Activated CD8-positive, alpha-beta T cell treated with anti-CD3 and anti-CD28 coated beads, Interleukin-2, amount 10 ng/mL, durations not matched to agents 7 days and 5 days (primary cell): ENCODE measurements at places on chromosomes 2 and 18.

GRCh38 chr2:148184976-148185375 lies 164.1 kb downstream of the MBD5 start:
- DNase-seq, result no peak

DNA sequence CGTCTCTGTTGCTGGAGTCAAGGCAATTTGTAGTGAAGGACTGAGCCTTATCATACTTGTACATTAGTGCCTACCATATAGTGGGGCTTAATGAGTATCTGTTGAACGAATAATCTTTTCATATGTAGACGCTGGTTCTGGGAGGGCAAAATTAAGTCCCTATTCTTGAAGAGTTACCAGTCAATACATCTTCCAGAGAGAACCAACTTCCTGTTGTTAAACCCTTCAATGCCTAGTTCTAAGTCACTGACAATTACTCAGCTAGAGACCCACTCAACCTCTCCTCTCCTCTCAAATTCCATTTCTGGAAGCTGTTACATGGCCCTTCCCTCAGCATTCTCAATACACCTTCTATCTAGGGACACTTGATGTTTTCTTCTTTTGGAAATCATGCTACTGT lies 1.1 kb upstream of the MOB4 start:
- no peak for DNase-seq

DNA sequence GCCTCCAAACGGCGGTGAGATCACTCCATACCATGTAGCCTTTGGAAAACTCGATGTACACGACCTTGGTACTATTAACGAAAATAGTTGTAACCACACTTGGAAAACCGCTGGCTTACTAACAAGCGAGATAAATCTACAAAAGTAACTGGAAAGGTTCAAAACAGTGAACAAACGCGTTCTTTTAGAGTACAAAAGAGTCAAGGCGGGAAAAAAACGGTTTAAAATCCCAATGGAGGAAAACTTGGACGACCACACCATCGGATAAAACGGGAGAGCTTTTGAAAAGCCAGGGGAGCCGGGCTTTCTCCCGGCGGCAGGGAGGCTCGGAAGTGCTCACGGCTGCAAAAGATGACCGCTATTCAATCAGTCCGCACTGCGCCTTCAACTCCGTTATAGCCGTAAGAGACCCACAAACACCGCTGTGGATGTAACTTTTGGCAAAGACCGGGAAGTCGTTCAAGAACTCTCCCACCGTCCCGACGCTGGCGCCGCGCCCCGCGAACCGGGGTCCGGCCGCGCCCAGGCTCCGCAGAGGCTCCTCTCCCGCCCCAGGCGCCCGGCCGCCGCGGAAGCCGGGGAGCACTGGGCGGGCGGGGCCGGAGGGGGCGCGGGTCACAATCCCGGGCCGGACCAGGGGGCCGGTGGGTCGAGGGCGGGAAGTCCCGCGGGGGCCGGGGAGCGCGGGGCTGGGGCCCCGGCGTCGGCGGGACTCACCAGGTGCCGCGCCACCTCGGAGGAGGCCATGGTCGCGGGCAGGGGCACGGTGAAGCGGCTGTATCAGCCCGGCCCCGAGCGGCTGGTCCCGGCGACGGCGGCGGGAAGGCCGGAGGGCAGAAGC lies 465 bp downstream of the SEPTIN10 start:
- DNase-seq, result no peak

DNA sequence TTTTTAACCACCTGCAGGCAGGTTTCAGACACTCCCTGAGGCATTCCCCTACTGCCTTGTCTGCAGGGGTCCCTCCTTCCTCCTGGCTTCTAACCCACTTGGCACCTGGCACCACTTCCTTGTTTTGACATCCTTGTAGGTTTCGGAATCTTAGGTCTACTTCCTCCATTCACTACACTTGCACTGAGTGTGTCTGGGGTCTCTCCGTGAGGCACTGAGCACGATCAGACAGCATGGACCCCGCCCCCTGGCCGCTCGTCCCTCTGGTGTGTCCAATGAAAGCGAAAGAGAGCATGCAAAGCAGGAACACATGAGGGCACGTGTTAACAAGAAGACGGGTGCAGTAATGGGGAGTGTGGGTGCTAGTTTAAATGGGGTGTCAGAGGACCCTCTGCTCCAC lies 63.8 kb downstream of the HAUS1 start:
- peak; percentile 74 for DNase-seq

- DNase-seq, result no peak
Measured at GRCh38 chr2:96391153-96391827, 55.7 kb downstream of the NCAPH start.

DNA sequence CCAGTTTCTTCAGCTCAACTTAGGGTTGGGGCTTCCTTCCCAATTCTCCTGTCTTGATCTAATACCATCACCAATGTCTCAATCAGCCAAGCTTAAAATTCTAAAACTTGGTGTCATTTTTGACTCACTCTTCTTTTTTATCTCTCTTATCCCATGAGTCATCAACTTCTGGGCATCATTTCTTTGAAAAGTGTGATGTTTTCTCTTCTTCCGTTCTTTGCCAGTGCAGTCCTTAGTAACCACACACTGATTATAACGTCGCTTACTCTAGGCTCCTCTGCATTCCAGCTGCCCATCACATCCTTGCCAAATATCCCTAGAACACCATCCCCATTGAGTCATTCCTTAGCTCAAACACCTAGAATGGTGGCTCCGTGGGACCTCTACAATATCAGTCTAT lies 27.4 kb upstream of the MRO start:
- no peak for DNase-seq

GRCh38 chr18:10482985-10483949 lies 28.8 kb downstream of the APCDD1 start:
- no peak for DNase-seq

DNA sequence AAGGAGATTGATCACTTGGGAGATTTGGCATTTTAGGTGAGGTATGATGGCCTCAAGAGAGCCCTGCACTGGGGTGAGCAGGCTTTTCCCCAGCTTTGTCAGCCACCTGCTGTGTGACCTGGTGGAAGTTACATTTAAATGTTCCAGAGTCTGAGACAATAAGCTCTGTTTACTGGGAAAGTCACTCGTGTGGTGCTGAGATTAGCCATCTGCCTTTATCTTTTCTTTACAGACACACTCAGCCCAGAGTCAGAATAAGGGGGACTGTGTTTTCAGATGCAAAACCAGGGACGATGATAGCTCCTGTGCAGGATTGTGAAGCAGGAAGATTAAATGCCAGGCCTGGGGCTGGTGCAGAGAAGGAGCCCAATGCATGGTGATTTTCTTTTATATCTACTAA lies 47.9 kb downstream of the SH3RF3 start:
- no peak for DNase-seq

DNA sequence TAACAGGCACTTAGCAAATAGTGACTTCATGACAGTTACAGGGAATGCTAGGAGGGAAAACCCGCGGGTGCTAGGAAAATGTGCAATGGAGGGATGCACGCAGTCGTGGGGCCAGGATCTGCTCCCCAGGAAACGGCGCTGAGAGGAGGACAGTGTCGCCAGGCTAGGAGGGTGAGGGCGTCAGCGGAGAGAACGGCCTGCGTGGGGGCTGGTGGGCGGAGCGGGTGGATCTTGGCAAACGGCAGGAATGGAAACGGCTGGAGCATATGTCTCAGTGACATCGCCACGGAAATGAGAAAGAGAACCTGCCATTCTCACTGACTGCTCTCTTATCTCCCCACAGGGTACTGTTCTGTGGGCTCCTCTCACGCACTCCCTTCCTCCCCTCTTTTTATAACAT lies 478.5 kb upstream of the ID2 start:
- DNase-seq, result no peak

GRCh38 chr2:222434204-222434603 lies 9.9 kb downstream of the SGPP2 start:
- DNase-seq, result no peak

DNA sequence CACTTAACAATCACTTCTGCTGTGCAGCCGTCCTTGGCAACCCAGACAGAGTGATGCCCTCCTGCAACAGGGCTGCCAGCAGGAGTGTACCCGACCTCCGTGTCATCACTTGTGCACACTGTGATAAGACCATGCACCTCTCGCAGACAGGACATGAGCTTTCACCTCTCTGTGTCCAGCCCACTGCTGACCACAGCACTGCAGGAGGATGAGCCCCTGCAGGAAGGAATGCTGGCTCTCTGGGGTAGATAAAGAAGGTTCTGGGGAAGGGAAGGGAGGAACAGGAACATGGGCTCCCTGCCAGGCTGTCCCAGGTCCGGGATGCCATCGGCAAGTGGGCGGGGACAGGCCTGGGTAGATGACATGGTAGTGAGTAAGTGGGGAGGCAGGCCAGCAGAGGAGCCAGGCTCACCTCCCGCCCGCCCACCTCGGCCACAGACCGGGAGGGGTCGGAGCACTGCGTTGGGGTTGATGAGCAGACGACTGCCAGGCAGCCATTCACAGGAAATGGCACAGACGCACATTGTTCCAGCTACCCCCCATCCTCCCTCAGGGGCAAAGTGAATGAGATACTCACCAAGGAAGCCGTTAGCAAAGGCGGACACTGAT lies 18.6 kb upstream of the COL6A3 start:
- DNase-seq, result peak; percentile 76

GRCh38 chr2:233217892-233218377 lies 33.5 kb upstream of the ATG16L1 start:
- DNase-seq, result no peak

DNA sequence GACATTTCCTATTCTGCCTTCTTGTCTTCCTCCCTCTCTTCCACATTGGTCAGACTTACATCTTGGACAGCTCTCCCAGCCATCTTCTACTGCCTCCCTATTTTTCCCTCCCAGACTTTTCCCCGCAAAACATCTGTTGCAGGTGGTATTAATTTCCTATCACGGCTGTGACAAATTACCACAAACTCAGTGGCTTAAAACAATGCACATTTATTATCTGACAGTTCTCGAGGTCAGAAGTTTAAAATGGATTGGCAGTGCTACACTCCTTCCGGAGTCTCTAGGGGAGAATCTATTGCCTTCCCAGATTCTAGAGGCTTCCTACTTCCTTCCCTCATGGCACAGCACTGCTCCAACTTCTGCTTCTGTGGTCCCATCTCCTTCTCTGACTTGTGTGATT lies 33.3 kb downstream of the STRADB start:
- no peak for DNase-seq

GRCh38 chr18:42929857-42930256 lies 185.6 kb downstream of the RIT2 start:
- no peak for DNase-seq

DNA sequence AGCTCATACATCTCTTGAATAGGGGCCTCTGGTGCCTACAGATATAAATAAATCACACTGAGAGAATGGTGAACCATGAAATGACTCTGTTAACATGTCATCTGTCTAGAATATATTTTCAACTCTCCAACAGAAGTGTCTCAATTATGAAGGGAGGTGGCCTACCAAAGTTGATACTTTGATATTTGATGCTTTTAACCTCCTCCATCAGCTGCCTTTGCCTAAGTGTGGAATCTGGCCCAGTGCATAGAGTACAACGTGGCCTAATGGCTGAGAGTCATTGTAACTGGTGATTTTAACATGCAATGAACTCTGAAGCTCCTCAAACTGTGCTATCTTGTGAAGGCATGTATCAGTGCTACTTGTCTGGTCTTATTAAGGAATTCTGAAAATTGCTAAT lies 93.4 kb downstream of the MYO3B start:
- DNase-seq, result no peak

GRCh38 chr2:221085341-221085900 lies 486.7 kb downstream of the EPHA4 start:
- DNase-seq, result no peak

DNA sequence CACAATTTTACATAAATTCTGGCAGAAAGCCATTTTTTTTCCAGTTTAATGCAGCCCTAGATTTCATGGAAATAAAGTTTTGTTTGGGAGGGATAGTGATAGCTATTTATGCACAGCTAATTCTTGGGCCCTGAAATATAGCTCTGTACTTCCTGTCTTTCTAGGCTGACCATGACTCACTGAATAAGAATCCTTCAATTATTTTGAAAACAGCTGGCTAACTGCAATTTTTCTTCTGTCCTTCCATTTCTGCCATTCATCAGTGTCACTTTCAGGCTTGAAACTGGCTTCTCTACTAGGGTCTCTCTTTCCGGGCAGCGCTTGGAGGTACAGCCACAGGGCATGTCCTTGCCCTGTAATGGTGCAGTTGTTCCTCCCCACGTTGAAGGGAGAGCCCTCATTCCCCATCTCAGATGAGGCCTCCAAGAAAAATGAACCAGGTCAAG lies 97.1 kb upstream of the TMEM178A start:
- DNase-seq, result no peak

DNA sequence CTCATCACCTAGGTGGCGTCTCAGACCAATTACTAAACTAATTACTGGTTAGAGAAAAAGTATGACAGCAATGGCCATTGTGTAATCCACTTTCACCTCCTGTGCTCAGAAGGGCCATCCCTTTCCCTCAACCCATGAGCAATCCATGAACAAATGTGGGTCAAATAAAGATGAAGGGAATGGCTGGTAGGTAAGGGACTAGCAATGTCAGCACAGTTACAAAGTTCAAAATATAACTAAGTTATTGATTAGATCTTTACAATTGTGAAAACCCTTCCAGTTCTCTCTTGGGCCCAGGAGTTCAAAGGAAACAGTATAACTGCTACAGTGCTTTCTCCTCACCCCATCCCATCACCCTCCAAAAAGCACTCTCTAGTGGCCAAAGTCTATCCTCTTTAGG lies 98.3 kb downstream of the DTNA start:
- no peak for DNase-seq

DNA sequence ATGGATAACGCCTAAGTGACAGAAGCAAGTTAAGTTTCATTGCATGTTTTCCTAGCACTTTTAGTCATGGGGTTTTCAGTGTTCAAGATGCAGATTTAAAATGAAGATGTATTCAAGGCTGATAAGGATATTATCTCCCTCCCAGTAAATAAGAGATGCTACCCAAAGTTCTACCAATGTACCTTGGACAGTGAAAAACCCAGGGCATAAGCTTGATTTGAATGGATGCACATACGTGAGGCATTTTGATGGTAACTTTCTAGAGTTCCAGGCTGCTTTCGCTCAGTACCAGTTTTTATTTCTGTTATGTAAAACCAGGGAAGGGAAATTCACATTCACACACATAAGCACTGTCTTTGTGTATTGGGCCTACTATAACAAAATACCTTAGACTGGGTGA lies 90.3 kb downstream of the STK39 start:
- DNase-seq, result no peak

DNA sequence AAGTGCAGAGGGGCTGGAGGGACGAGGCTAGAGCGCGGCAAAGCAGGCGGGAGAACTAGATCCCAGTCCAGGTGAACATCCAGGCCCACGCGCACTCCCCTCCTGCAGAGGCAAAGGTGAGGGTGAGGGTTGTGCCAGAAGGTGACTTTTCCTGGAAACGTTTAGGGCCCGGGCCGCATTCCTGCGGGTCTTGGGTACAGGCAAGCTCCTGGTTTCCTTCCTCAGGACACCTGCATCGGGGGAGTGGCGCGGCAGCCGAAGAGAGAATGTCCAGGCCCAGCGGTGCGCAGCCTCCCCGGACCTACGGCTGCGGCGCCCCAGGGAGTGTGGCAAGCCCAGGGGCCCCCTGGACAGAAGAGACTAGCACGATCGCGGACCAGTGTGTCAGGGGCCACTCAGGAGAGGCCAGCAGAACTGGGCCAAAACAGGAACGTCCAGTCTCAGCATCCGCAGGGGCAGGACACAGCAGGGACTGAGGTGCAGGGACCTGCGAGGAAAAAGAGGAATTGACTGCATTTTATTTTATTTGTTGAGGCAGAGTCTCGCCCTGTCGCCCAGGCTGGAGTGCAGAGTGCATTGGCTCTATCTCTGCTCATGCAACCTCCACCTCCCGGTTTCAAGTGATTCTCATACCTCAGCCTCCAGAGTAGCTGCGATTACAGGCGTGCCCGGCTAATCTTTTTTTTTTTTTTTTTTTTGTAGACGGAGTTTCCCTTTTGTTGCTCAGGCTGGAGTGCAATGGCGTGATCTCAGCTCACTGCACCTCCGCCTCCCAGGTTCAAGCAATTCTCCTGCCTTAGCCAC lies 8.7 kb upstream of the IMPA2 start:
- DNase-seq, result no peak

- no peak for DNase-seq
Measured at GRCh38 chr2:85447222-85447585, 28.7 kb downstream of the SH2D6 start.
